ENCODE measurements at places on chromosomes 4 and X.

DNA sequence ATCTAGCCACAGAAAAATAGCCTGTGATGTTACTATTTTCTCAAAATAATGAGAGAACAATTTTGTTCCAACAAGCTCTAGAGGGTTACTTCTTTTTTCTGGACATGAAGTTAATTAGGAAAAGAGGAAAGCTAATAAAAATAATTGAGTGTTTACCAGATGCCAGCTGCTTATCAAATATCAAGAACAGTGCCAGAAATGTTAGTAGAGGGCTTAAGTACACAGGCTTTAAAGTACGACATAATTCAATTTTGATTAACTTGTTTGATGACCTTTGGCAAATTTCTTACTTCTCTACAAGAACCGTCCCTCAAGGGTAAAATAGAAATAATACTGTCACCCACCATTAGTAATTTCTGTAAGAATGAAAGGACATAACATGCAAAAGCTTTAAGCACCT, 977.0 kb downstream of the FSTL5 start:
- DNase-seq = no peak

GRCh38 chr4:1753697-1754311, 32.5 kb downstream of the TACC3 start:
- no peak for DNase-seq

DNA sequence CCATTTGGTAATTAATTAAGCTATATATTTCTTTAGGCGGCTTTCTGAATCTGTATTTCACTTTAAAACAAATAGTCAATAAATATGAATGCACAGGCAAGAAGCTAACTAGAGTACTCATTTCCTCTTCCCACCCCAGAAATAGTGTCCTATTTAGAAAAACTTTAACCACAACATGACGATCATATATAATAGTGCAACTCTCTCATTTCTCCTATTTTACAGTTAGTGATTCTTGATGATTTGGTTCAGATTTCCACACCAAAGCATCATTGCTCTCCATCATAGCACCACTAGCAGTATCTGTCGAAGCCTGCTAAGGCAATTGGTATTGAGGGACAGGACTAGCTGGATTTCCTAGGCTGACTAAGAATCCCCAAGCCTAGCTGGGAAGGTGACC, 184.0 kb upstream of the GALNTL6 start:
- no peak for DNase-seq

DNA sequence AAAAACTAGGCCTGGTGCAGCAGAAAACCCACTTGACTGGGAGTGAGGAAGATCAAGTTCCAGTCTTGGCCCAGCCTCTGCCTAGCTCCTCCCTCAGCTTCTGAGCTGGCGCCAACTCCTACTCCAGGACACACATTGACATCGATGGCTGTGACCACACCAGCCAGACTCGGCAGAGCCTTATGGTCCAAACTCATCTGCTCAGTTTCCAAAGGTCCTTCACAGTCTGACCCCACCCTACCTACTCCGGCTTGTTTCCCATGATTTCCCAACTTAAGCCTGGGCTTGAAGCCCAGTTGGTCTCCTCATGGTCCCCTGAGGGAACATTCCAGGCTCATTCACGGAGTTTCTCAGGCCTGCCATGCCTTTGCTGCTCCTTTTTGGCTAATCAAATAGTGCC, 10.1 kb downstream of the ELF4 start:
- DNase-seq = no peak

DNA sequence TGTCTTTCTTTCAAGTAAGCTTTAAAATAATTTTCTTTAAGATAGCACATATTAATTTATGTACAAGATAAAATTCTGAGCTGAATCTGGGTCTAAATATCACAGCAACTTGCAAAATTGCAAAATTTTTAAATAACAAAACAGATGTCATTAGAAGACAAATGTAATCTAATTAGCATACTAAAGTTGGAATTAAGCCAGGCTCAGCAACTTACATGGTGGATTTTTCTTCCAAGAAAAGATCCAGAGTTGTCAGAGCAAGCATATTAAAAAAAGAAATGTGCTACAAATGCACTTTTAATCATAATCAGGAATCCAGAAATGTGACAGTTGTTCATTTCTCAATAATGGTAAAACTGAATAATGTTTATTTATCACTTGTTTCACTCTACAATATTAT, 906.9 kb upstream of the INTU start:
- no peak for DNase-seq

DNA sequence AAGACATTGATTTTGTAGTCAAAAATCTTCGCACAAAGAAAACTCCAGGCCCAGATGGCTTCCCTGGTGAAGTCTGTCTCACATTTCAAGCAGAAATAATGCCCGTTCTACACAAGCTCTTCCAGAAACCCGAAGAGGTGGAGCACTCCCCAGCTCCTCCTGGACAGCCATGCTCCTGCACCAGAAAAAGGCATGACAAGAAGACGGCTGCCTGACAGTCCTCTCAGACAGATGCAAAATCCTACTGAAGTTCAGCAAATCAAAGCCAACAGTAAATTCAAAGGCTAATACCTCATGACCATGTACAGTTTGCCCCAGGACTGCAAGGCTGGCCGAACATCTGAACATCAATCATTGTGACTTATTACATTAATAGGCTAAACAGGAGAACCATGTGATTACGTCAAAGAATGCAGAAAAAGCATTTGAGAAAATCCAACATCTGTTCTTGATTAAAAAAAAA, 30.8 kb upstream of the MXD4 start:
- DNase-seq = no peak

DNA sequence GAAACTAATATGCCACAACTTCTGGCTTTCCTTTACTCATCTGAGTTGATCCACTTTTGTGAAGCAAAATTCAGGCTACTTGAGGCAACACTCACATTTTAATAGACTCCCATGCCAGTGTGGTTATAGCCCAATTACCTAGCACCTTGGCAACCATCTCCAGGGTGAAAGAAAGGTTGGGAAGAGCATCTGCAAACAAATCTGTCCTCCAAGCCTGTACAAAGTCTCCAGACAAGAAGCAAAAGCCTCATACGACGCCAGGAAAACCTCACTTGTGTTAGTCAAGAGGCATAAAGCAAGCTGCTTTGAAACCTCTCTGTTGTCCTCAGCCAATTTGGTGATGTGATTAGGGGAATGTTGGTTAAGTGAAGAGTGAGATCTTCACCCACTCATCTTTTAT, 246.6 kb downstream of the THOC2 start:
- no peak for DNase-seq

GRCh38 chr4:100632163-100632562, 114.3 kb upstream of the EMCN start:
- DNase-seq = peak; percentile 55

DNA sequence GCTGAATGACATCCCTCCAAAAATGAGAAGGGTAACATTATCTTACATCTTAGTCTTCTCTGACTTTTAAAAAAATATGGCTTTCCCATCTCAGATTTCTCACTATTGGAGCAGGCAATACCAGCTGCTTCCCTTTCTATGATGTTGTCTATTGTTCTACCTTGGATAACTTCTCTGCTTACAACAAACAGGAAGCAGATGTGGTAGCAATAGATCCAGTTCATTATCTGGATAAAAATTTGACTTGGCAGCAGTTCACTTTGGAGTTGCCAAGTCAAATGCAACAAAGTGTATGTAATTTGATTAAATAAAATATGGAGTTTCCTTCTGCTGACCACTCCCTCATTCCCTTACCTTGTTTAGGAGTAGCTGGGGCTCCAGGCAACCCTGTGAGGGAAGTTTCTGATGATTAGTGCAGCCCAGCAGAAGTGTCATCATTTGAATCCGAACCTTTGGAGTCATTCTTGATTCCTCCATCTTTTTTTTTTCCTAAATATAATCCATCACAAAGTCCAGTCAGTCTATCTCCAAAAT, 72.0 kb upstream of the GPRIN3 start:
- no peak for DNase-seq

GRCh38 chrX:133669214-133669613, 253.9 kb upstream of the GPC4 start:
- no peak for DNase-seq

DNA sequence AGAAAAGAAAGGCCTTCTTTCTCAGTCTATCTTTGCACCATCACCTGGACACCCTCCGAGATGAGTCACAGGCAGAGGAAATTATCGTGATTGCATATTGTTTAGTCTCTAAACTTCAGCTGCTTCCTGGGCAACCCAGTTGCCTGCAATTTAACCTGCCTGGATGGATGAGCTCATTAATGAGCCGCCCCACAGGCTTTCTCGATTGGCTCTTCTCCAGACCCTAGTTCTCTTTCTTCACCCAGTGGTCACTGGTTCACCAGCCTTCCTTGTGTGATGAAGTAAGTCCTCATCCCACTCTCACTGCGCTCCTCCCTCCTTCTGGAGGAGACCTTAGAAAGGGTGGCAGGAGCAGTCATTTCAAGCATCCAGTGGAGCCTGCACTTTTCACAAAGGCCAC, 94.4 kb downstream of the SOWAHB start:
- no peak for DNase-seq

DNA sequence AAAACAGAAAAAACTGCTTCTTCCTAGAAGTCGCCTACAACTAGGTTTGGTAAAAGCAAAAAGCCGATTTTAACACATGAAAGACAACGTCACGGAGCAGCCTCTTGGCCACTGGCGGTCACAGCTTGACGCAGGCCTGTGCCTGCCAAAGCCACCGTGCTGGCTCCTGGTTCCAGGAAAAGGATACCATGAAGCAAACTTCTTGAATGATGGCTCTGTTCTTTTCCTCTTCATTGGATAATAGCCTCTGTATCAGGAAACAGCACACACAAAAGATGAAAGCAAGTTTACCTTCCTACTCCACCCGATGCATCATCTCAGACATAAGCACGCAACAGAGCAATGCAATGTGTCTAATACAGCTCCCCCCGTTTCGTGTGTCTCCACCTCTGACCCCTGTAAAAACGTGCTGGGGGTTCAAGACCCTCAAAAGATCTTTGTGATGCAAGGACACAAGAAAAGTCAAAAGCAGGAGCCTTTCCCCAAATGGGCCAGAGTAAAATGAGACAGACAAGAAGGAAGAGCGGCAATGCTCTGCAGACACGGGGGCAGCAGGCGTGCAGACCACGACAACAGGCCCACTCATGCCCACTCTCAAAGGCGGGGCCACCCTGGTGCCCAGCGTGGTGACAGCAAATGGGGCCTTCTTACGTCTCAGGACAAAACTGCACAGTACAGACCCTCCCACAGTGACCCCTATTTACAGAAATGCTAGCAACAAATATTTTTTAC, 19.4 kb downstream of the GAK start:
- no peak for DNase-seq
